ENCODE measurements at places on chromosomes 11 and 22.

GRCh38 chr22:23068096-23068831 is 2.1 kb upstream of the GNAZ start:
- peak; percentile 27 for DNase-seq

DNA sequence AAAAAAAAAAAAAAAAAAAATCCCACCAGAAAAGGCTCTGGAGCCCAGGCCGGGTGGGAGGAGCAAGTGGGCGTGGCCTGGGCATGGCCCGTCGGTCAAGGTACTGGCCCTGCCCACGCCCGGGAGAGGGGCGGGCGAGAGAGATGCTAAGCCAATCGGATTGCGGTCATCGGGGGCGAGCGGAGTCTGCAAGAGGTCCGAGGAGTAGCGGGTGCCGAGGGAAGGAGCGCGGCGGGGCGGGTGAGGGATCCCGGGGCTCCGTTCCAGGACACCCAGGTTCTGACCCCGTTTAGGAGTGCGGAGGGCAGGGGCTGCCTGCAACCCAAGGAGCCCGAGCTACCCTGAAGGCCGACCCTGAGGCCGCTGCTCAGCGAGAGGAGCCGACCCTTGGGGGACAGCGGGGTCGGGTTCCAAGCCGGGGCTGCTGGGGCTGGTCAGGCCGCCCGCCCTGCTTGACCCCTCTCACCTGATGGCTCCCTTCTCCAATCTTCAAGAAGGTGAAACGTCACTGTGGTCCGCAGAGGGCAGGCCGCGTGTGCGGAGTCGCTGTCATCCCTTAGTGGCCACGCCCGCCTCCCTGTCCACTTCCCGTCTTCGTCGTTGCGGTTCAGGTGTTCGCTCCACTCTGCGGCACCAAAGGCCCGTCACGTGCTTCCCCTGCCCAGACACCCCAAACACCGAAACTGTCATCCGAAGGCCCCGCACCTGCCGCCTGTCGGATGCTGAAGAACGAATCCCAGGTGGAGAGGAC is 11.1 kb upstream of the TAB1 start:
- DNase-seq, result peak; percentile 91

- no peak for DNase-seq
These were observed 8.7 kb downstream of the CCDC83 start for GRCh38 chr11:85863855-85864254.

DNA sequence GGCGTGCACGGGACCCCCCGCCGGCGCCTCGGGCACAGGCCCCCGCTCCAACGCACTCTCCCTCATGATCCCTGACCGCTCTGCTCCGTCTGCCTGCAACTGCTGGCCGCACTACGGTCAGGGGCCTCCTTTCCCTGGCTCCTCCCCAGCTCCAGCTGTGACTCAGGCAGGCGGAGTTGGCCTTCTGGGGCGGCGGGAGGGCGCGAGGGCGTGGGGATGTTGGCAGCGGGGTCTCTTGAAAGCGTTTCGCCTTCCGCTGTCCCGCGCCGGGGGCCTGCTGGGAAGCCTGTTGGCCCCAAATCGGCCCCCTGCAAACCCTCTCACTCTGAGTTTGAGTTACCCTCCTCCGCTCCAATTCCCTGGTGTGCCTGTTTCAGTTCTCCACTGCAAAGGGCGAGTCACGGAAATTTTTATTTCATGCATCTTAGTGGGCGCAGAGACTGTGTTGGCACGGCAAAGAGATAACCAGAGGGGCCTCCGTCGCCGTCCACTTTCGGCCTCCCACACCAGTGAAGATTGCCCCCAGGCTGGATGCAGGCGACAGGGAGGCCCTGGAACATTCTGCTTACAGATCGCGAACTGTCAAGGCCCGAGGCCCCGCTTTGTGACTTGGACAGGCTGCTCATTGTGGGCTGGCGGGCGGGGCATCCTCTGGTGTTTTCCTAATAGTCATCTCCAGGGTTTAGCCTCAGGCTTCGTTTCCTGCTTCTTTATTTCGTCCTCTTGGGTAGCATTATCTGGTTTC is at the start of gene CAVIN3:
CAVIN3 (minus strand) TSS at position 91 of the 745 bp plus-strand sequence; CDS start at position 66, 25 bp downstream.
- DNase-seq, result peak; percentile 91

DNA sequence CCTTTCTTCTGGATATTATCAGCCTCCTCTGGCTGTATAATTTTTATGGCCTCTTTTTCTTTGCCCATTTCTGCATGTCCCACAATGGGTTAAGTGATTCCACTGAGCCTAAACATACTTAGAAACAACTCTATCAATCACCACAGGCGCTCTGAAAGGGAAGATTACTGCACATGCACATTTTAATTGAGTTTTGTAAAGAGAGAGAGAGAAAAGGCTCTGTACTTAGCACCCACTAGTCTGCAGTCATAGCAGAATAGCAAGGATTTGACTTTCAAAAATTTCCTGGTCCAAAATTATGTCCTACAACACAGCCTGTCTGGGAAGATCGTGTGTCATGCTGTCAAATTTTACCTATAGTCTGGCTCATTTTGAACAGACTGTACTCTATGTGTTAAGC is 758.5 kb downstream of the OPCML start:
- DNase-seq, result no peak

GRCh38 chr11:134763030-134763388 is 351.0 kb upstream of the B3GAT1 start:
- no peak for DNase-seq

DNA sequence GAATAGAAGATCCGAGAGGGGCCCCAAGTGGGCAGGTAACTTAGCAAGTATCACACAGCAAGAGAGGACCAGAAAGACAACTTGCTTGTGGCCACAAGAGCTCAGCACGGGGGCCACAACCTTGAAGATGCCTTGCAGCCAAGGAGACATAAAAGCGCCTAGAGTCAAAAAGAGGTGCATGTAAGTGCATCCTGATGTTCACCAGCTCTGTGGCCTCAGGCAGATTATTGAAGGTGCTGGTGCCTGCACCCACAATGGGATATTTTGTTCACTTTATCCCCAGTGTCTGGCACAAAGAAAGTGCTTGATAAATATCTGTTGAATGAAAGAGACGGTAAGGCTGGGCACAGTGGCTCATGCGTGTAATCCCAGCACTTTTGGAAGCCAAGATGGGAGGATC is 106.0 kb upstream of the ASPHD2 start:
- DNase-seq, result no peak

DNA sequence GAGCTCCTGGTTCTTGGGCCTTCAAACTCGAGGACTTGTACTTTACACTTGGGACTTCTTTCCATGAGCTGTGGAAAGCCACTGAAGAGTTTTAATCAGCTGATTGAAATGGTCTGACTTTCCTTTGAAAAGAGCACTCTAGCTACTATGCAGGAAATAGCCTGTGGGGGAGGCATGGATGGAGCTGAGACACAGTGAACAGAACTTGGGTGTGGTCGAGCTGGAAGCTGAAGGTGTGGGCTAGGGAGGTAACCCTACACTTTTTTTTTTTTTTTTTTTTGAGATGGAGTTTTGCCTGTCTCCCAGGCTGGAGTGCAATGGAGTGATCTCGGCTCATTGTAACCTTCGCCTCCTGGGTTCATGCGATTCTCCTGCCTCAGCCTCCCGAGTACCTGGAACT is 17.5 kb upstream of the CAPRIN1 start:
- DNase-seq, result no peak

GRCh38 chr11:64007629-64008282 is 21.5 kb downstream of the OTUB1 start:
- DNase-seq, result peak; percentile 91

- no peak for DNase-seq
These were observed 12.2 kb upstream of the CRKL start for GRCh38 chr22:20904980-20905355.

- DNase-seq, result peak; percentile 46
These were observed 49.0 kb upstream of the AMPD3 start for GRCh38 chr11:10405865-10406592.

DNA sequence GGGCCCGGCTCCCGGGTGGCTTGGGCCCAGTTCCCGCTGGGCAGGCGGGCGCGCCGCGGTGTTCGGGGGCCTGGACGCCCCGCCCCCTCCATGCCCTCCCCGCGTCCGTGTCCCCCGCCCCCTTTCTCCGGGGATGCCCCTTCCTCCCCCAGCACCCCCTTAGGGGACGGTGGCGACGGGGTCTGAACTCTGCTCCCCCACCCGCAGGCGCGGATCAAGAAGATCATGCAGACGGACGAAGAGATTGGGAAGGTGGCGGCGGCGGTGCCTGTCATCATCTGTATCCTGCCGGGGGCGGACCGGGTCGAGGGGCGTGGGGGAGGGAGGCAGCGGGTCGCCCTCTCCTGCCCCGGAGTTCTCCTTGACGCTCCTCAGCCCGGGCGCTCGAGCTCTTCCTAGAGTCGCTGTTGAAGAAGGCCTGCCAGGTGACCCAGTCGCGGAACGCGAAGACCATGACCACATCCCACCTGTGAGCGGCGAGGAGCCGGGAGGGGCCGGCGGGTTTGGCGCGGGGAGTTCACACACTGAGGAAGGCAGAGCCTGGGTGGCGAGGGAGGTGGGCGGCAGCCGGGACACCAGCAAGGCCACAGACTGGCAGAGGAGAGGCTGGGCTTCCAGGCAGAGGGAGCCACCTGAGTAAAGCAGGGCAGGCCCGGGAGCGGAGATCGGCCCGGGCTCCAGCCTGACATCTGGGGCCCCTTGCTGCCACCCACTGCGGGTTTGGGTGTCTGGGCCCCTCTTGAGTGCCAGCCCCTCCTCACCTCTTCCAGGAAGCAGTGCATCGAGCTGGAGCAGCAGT is 546 bp downstream of the DRAP1 start:
- DNase-seq, result no peak

DNA sequence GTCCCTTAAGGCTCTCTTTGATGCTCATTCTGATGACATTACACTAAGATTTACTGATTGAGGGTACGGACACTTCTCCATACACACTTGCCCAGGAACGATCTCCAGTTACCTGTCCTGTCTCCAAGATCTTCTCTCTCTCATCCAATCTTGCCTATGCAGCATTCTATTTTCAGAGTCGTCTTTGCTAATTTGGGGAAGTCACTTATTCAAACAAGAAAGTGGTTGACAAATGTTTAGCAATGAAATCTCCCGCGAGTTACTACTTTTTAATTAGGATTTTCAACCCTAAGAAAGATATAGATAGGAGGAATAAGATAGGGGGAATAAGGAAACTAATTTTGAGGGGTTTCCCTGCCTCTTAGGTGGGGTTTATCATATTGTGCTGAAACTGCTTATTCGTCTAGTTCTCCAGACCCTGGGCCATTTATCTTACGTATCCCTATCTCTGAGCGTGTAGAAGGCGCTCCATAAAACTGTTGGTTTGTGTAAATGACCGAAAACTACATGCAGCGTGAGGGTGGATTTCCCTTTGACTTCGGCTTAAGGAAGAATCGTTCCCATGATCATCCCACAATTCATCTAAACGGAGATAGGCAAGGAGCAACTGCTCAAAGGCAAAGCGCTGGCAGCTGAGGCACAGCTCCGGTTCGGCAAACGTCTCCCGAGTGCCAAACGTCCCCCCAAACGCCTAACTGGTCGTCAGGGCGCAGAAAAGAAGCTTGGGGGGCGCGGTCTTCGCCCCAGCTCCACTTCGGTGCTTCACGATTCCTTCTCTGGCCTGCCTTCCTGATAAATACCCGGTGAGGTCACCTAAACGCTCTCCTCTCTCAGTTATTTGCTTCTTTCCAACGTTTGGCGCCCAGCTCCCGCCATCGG is 804 bp downstream of the APIP start:
- no peak for DNase-seq

DNA sequence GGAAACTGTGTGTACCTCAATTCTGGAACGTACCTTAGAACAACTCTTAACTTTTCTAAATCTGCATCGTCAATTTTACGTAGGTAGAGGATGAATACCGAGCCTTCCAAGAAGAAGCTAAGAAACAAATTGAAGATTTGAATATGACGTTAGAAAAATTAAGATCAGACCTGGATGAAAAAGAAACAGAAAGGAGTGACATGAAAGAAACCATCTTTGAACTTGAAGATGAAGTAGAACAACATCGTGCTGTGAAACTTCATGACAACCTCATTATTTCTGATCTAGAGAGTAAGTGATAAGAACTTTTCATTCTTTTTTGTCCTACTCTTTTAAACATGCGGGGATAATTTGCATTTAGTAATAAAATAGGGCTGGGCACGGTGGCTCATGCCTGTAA is 53.5 kb downstream of the SPECC1L start:
- no peak for DNase-seq

- DNase-seq, result no peak
These were observed 119.4 kb upstream of the MTMR2 start for GRCh38 chr11:96043291-96043690.

- no peak for DNase-seq
These were observed 24.4 kb upstream of the PAMR1 start for GRCh38 chr11:35549787-35550186.

GRCh38 chr11:60362241-60362640 is 16.1 kb upstream of the MS4A7 start:
- no peak for DNase-seq

DNA sequence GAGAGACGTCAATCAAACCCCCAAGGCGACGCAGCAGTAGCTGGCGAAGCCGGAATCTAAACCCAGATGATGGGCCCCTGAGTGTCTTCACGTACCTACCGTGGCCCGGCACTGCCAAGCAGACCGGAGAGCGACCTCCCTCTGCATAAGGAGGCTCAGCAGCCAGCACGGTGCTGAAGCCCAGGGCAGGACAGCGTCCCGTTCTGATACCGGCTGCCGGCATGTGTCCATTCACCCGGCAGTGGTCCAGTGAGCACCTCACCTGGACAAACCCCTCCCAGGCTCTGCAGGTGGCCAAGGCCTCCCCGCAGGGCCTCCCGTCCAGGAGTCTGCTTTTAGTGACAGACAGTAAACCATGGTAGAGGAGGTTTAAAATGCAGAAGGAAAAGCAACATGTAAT is 142.0 kb downstream of the BRD1 start:
- no peak for DNase-seq

DNA sequence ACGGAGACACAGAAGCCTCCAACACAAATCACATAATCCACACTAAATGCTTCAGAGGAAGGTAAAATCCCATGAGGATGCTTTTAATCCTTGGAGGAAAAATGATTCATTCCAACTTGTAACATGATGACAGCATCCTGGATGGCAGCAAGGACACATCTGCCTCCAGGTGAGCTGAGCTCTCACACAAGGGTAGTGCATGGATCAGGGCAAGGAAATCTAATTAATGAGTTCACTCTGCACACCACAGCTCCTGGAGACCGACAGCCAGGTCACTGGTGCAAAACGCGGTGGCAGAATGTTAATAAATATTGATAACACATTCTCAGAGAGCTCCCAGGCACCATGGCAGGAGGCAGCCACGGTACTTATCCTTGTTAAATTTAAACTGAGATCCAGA is 40.3 kb upstream of the CYP2D6 start:
- DNase-seq, result no peak

DNA sequence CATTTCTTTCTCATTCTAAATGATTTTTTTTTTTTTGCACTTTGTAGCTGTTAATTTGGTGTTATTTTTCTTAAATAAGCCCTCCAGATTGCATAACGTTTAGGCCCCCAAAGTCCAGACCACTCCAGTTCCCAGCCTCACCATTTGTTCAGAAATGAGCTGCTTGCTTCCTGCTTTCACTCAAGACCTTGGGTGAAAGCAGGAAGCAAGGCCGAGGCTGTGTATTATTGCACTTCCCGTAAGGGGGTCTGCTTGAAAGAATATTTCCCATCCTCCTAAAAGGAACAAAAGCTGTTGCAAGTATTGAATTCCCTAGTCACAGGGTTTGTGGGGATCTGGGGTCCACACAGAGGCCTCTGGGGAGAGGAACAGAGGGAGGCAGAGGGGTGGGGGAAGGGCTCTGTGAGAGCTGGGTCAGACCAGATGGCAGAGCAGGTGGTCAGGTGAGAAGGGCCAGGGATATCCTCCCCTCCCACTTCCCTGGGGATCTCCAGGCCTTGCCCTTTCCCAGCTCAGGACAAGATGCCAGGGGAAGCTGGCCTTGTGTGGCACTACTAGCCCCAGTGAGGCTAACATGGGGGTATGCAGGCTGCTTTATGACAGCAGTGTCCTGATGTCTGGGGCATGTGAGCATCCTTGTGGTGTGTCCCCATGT is 51.6 kb upstream of the MYEOV start:
- no peak for DNase-seq

GRCh38 chr11:67694875-67695555 is 20.6 kb upstream of the ALDH3B2 start:
- no peak for DNase-seq
